Activated naive CD8-positive, alpha-beta T cell treated with anti-CD3 and anti-CD28 coated beads, Interleukin-2, amount 10 ng/mL, durations not matched to agents 7 days and 5 days (primary cell): ENCODE measurements at places on chromosomes 1 and 21. TPM values are rescaled to one million over a fixed set of nuclear protein-coding genes. Genes with fewer than 3 reads are reported as not detected.

DNA sequence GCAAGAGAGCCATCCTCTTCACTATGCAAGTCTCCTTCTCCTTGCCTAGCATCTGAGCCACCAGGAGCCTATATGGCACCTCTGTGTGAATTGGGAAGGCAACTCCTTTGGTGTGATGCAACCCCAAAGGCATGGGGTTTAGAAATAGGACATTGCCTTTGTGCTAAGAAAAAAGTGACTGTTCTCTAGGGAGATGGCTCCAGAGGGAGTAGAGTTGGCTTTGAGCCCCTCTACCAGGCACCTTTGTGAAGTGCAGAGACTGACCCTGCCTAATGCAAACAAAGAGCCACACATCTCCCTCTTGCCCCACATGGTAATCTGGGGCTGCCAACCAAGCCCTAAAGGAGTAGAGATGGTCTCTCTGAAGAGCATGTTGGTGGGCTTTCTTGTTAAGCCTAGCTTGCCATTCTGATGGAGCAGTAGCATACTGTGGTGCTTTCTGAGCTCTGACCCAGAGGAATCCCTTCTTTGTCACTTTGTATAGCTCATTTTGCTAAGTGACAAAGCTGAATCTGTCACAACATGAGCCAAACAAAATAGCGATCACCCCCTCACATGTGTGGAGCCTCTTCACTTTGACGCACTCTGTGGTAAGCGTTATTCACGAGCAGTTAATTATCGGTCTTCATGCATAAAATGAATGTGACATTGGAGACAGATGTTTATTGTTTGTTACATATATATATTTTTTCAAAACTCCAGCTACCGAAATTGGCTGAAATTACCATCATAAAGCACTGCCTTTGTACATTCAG is 74.4 kb downstream of the RWDD3 start:
- DNase-seq = no peak
- H3K27me3 ChIP-seq = peaks cover 16% of the 10 kb centered on the region
- no peaks in the 10 kb centered on the region for H3K36me3 ChIP-seq
- no peaks in the 10 kb centered on the region for H3K4me1 ChIP-seq
- no peak overlapping the region for H3K4me3 ChIP-seq

DNA sequence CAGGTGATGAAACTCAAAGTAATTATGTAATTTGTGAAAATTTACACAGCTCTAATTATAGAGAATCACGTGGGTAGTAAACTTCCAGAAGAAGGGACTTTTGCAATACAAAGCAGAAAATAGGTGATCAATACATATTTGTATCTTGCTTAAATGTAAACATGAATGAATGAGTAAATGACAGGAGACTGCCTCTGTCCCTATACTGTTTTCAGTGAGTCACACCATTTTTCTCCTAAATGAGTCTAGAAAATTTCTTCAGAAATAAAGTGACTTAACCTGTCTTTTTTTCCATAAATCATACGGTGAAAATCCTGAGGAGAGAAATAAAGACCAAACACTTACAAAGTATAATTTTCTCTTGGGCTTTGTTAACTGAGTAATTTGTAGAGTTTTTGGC is 11.9 kb downstream of the RAP1A start:
- no peaks in the 10 kb centered on the region for H3K27me3 ChIP-seq
- no peak overlapping the region for H3K4me3 ChIP-seq
- no peak for DNase-seq
- H3K4me1 ChIP-seq = peaks cover 56% of the 10 kb centered on the region
- peaks cover 24% of the 10 kb centered on the region for H3K36me3 ChIP-seq

- peaks cover 5% of the 10 kb centered on the region for H3K4me1 ChIP-seq
- no peak for DNase-seq
- peaks cover 14% of the 10 kb centered on the region for H3K27me3 ChIP-seq
- H3K36me3 ChIP-seq = no peaks in the 10 kb centered on the region
These were observed 13.0 kb downstream of the RGS1 start for GRCh38 chr1:192588546-192588945.

GRCh38 chr1:36092166-36092797 is 3.6 kb downstream of the ADPRS start:
- H3K4me1 ChIP-seq = peaks cover 10% of the 10 kb centered on the region
- H3K27me3 ChIP-seq = no peaks in the 10 kb centered on the region
- DNase-seq = no peak
- H3K27ac ChIP-seq = peak overlapping the region; percentile 30
- peaks cover 10% of the 10 kb centered on the region for H3K36me3 ChIP-seq

GRCh38 chr1:47887475-47888293 is 109.5 kb downstream of the TRABD2B start:
- H3K27me3 ChIP-seq = peaks cover 9% of the 10 kb centered on the region
- no peaks in the 10 kb centered on the region for H3K4me1 ChIP-seq
- no peak for DNase-seq
- H3K27ac ChIP-seq = no peak overlapping the region
- no peaks in the 10 kb centered on the region for H3K36me3 ChIP-seq
- no peak overlapping the region for H3K4me3 ChIP-seq

DNA sequence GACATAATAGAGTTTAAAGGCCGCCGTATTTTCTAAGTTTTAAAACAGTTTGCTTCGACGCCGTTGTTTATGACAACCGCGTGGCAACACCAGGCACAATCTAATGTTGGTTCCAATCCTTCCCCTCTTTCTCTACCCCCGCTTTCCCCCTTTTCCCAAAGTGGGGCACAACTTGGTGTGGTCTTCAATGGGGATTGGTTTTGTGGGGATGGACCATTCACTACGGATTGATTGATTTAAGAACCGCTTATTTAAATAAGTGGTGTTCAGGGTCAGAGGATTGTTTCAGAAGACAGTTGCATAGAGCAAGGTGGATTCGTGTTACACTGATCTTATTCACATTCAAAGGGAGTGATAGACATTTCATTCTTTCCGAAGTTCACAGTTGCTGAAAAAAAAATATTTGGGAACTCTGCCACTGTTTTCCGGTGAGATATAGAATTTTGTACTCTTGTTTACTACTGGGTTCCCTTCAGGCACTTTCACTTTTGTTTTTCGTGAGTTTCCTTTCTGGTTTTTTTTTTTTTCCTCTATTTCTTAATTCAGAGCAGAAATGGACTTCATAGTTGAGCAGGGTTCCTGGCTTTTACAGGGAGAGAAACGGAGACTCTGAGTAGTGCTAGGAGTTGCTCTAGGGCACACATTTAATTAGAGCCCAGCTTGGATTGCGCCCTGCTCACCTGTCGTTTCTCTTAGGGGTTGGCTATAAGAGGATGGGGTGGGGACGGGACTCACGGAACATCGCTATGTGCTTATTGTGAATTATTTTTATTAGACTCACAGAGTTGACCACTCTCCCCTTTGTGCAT is 79.6 kb upstream of the AK4 start:
- H3K27ac ChIP-seq = peak overlapping the region; percentile 93
- H3K4me1 ChIP-seq = peaks cover 30% of the 10 kb centered on the region
- peaks cover 6% of the 10 kb centered on the region for H3K27me3 ChIP-seq
- peaks cover 2% of the 10 kb centered on the region for H3K36me3 ChIP-seq

Gene THEM5
- not detected for total RNA-seq

DNA sequence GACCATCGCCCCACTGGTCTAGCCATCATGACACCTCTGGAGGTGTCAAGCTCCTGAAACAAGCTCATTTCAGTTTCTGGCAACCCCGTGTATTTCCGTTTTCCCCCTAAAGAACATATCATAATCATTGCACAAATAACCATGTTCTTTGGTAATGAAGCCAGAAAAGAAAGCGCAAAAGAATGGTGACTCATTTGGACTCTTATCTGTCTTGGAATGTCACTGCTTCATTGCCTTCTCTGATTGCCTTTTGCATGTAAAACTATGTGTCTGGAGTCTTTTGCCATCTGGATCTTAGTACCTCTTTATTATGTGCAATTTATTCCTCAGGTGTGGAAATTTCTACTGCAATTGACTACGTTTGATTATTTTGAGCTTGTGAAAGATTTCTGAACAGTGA is 110.5 kb downstream of the COLGALT2 start:
- H3K27ac ChIP-seq = no peak overlapping the region
- no peak for DNase-seq
- H3K4me3 ChIP-seq = no peak overlapping the region
- H3K36me3 ChIP-seq = no peaks in the 10 kb centered on the region
- peaks cover 3% of the 10 kb centered on the region for H3K27me3 ChIP-seq

DNA sequence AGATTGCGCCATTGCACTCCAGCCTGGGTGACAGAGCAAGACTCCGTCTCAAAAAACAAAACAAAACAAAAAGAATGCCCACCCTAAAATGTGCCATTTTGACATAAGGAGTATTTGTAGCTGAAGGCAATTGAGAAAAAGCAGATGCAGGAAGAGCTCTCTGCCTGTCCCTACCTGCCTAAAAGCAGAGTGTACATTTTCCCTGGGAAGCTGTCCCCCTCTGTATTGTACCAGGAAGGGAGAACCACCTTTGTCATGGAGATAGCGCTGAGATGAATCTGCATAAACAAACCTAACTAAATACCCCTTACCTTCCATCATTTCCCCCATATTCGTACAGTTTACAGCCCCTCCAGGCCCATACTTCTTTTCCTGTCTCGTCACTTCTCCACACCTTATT is 94.4 kb upstream of the SLC45A1 start:
- H3K27me3 ChIP-seq = peaks cover 31% of the 10 kb centered on the region
- H3K4me3 ChIP-seq = no peak overlapping the region
- H3K36me3 ChIP-seq = peaks cover 2% of the 10 kb centered on the region
- peaks cover 4% of the 10 kb centered on the region for H3K4me1 ChIP-seq

Gene PRAMEF5
- not detected for total RNA-seq

- peaks cover 5% of the 10 kb centered on the region for H3K27me3 ChIP-seq
- H3K4me3 ChIP-seq = no peak overlapping the region
- DNase-seq = no peak
- peaks cover 7% of the 10 kb centered on the region for H3K4me1 ChIP-seq
- H3K36me3 ChIP-seq = no peaks in the 10 kb centered on the region
- no peak overlapping the region for H3K27ac ChIP-seq
These were observed 106.4 kb upstream of the BCL9 start for GRCh38 chr1:147434921-147435320.

DNA sequence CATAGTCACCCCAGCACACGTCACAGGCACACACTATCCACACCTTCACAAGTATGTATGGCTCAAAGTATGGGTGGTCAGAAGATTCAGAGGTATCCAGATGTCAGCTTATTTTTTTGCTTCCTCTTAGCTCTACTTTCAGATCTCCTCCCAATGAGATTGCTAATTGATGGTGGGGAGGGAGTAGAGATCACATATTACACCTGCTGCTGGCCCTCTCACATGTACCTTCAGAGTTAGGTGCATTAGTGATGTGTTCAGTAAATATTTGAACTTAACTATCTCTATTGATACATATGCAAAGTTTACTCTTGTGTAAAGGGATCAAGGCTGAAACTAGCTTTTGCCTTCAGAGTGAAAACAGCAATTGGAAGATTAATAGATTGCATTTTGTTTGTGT is 262.6 kb downstream of the PCP4 start:
- H3K4me1 ChIP-seq = no peaks in the 10 kb centered on the region
- no peak for DNase-seq
- H3K27me3 ChIP-seq = no peaks in the 10 kb centered on the region
- H3K27ac ChIP-seq = no peak overlapping the region
- H3K4me3 ChIP-seq = no peak overlapping the region
- no peaks in the 10 kb centered on the region for H3K36me3 ChIP-seq

- peaks cover 21% of the 10 kb centered on the region for H3K4me1 ChIP-seq
- peaks cover 9% of the 10 kb centered on the region for H3K36me3 ChIP-seq
- peaks cover 9% of the 10 kb centered on the region for H3K27me3 ChIP-seq
- no peak overlapping the region for H3K4me3 ChIP-seq
These were observed 19.9 kb upstream of the DISC1 start for GRCh38 chr1:231606712-231607111.

- peaks cover 4% of the 10 kb centered on the region for H3K27me3 ChIP-seq
- H3K36me3 ChIP-seq = no peaks in the 10 kb centered on the region
- no peak overlapping the region for H3K4me3 ChIP-seq
- no peak for DNase-seq
These were observed 114.6 kb upstream of the DUSP10 start for GRCh38 chr1:221856228-221857093.

DNA sequence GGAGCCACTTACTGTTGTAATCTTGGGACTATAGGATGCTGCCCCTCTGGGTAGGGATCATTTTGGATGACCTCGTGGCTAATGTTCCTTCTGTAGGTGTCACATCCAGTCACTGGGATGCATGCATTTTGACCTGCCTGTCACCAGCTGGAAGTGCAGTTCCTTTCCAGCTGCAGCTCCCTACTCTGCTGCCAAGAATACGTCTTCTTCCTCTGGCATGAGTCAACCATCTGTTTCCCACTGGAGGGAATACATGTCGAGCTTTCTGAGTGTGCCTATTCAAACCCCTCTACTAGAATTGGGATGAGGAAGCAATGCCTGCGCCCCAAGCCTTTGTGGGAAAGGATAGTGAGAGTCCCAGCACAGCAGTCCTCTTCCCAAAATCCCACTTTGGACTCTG is 415.5 kb upstream of the ADAMTS5 start:
- H3K27me3 ChIP-seq = no peaks in the 10 kb centered on the region
- no peak for DNase-seq
- H3K27ac ChIP-seq = no peak overlapping the region
- H3K4me3 ChIP-seq = no peak overlapping the region

GRCh38 chr1:25106352-25106751 is 126.0 kb downstream of the SYF2 start:
- peaks cover 45% of the 10 kb centered on the region for H3K4me1 ChIP-seq
- H3K27ac ChIP-seq = peak overlapping the region; percentile 30
- peak overlapping the region; percentile 9 for H3K4me3 ChIP-seq

DNA sequence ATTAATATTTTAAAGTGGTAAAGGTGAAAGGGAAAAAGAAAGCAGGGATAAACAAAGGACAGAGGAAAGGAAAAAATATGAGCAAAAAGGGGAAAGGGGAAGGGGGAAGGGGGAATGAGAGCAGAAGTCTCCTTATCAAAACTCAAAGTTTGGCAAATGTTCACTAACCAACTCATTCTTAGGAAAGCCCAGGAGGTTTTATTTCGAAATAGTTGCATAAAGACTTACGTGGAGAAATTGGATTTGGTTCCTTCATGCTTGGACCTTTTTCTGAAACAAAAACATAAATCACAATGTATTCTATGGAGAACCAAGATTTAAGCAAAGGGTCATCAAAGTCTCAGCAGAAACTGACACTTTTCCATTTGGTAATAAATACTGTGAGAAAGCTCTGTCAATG is 188.1 kb downstream of the TGFBR3 start:
- H3K4me1 ChIP-seq = peaks cover 30% of the 10 kb centered on the region
- peak overlapping the region; percentile 92 for H3K27ac ChIP-seq
- peaks cover 20% of the 10 kb centered on the region for H3K36me3 ChIP-seq

Gene RGS1
- total RNA-seq = 15.3 TPM

Gene OR2T35
- total RNA-seq = not detected

DNA sequence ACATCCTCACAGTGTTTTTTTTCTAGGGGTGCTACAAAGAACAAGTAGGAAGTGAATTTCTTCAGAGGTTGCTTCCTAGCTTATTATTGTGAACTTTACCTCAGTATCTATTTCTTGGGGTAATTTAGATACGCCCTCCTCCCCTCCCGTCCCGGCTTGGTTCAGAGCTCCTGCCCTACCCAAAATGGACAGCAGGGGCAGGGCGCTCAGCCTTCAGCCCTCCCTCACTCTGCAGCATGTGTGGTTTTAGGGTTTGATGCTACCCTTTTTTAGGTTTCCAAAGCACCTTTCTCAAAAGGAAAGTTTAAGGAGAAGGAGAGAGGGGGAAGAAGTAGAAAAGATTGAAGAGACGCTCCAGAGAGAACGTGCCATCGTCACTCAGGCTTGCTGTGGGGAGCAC is 16.9 kb upstream of the POGK start:
- no peak for DNase-seq
- no peak overlapping the region for H3K27ac ChIP-seq
- no peak overlapping the region for H3K4me3 ChIP-seq
- peaks cover 3% of the 10 kb centered on the region for H3K27me3 ChIP-seq
- no peaks in the 10 kb centered on the region for H3K4me1 ChIP-seq

GRCh38 chr1:63991685-63992084 is 211.7 kb upstream of the UBE2U start:
- no peak overlapping the region for H3K27ac ChIP-seq

Gene KDM1A
- 57.0 TPM for total RNA-seq

Gene IVL
- not detected for total RNA-seq

Gene MTMR11
- total RNA-seq = 1.8 TPM
